ENCODE measurements at places on chromosomes 7 and 10. TPM values are rescaled to one million over a fixed set of nuclear protein-coding genes. Genes with fewer than 3 reads are reported as not detected.

The MBL2 gene
- total RNA-seq: not detected

The RSU1 gene
- total RNA-seq: 118 TPM

The CYP3A4 gene
- not detected for total RNA-seq

The HNRNPH3 gene
- total RNA-seq: 124 TPM

The ZNF32 gene
- 25.7 TPM for total RNA-seq

The LRRC18 gene
- total RNA-seq: not detected

The SCART1 gene
- 0.36 TPM for total RNA-seq

The PRSS37 gene
- not detected for total RNA-seq

The GNAT3 gene
- not detected for total RNA-seq

The TMEM229A gene
- total RNA-seq: 0.26 TPM

The HK1 gene
- total RNA-seq: 162 TPM

The PON1 gene
- 1.5 TPM for total RNA-seq

The ATOH7 gene
- total RNA-seq: 0.23 TPM

The FOXP2 gene
- 9.1 TPM for total RNA-seq

The MMP21 gene
- not detected for total RNA-seq

The CHAT gene
- total RNA-seq: 0.23 TPM

The RBM28 gene
- total RNA-seq: 42.8 TPM

The AMPH gene
- total RNA-seq: 1.6 TPM

The POM121C gene
- 66.4 TPM for total RNA-seq

The DPY19L1 gene
- 33.6 TPM for total RNA-seq

The WIPF3 gene
- 1.5 TPM for total RNA-seq

The PRSS2 gene
- 2.0 TPM for total RNA-seq

Measured in endothelial cell (in vitro differentiated cells).